ENCODE measurements at places on chromosomes 16 and 17. TPM values are rescaled to one million over a fixed set of nuclear protein-coding genes. Genes with fewer than 3 reads are reported as not detected.

Gene DVL2
- 78.6 TPM for total RNA-seq

GRCh38 chr17:67993998-67994361 lies 2.3 kb downstream of the C17orf58 start:
- no peak for DNase-seq

- DNase-seq, result no peak
Measured at GRCh38 chr16:57123216-57123973, 31.0 kb downstream of the CPNE2 start.

Gene SPATA22
- total RNA-seq, result 0.27 TPM

DNA sequence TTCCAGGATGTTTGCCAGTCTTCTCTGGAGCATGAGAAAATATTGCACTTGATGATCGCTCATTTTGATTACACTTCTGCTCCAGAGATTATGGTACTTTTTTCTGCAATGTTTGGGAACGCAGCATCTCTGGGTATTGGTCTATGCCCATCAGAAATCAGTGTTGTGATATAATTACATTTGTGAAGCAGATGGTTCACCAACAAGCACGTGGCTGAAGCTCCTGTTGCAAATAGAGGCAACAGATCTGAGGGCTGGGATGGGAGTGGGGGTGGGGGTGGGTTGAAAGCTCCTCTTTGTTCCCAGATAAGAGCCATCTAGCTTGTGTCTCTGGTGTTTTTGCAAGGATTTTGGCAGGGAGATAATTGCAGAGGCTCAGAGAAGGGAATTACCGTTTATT lies 252.3 kb downstream of the SHISA9 start:
- DNase-seq, result no peak

- DNase-seq, result no peak
Measured at GRCh38 chr17:80065478-80066170, 29.2 kb downstream of the CCDC40 start.

All from hematopoietic multipotent progenitor cell (in vitro differentiated cells).